GM04504 (cell line): ENCODE measurements at places on chromosomes 1 and 21.

DNA sequence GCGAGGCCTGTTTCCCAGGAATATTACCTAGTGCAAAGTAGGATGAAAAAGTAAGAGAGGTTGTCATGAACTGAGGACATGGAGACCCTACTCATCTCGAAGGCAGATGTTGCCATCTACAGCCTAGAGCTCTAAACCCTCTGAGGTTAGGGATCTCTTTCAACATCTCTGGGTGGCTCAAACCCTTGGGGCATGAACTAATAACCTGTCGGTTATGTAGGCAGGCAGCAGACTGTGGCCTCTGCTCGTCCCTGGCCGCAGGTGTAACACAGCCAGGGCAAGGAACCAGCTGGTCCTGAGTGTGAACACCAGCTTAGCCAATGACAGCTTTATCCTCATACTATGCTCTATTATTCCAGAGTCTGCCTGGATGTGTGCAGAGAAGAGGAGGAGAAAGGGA is 13.2 kb downstream of the CAPZB start:
- DNase-seq, result no peak

DNA sequence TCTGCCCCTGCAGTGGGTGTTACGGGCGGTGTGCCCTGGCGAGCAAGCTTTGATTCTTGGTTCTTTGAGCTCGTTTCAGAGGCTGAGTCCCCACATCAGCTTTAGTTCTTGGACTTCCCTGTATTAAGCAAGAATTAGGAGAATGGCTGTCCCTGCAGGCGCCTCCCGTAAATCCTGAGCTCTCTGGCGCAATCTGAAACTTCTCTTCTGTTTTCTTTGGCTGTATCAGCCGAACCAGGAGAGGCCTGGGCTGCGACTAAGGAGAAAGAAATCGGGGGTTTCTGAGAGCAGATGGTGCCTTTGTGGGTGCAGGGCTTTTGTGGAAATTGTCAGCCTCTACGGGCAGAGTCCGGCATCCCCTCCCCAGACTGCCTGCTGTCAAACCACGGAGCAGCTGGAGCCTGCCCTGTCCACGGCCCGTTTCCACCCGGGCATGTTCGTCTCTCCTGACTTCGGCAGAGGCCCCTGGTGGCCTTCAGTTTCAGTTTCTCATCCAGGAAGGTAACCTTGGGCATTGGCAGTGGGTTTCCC is 17.9 kb downstream of the CSTB start:
- no peak for DNase-seq

DNA sequence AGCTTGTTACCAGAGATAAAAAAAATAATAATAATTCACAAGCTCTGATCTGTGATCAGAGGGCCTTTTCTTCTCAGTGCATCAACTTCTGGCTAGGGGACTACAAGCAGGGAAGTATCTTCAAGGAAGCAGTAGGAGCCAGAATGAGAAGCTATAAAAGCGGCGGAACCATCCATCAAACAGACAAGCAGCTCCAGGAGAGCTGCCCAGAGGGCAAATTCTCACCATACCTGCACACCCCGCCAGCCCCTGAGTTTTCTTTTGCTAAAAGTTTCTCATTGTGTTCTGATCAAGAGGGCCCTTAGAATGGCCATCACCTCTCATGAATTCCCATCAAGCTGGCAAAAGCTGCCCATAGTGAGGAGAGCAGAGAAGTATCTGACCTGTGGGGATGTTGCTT is 99.4 kb downstream of the SMYD2 start:
- no peak for DNase-seq

DNA sequence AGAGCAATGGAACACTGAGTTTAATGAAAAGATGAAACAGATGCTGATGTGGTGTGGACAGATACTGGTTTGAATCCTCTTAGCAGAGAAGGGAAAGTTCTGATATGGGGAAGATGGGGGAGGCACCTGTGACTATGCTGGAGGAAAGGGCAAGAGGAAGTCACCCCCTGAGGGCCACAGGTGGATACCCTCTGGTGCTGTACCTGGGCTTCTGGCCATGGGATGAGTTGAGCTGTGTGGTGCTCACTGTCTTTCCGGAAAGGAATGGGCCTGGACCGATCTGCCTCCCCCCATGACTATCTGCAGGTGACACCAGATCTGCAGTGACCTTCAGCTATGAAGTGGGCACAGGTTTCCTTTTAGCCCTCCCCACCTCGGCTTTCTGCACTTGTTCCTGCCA is 52.4 kb downstream of the IER5 start:
- no peak for DNase-seq

DNA sequence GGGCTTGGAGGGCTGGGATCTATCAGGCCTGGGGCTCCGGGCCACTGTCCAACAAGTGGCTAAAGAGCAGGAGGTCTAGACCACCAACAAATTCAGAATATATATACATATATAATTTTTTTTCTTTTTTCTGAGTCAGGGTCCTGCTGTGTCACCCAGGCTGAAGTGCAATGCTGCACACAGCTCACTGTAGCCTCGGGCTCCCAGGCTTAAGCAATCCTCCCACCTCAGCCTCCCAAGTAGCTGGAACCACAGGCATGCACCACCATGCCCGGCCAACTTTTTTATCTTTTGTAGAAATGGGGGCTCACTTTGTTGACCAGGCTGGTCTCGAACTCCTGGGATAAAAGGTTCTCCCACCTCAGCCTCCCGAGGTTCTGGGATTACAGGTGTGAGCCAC is 6.8 kb upstream of the LAPTM5 start:
- DNase-seq, result no peak

DNA sequence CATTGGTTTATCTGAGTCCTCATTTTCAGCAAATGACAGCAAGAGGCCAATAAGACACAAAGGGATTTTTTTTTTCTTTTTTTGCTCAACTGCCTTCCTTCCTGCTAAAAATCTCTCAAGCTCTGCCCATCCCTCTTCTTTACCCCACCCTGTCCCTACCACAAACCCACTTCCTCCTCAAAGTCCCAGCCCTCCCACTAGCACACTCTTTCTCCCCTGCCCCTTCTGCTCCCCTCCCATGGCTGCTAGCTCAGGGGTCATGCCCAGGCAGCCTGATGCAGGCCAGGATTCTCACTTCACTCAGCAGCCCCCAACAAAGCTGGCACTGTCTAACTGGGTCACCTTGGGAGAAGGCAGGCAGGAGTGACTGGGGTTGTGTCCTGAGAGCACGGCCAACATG is 28.8 kb upstream of the PPP2R5A start:
- DNase-seq, result no peak

- DNase-seq, result no peak
Measured at GRCh38 chr1:54460351-54460750, 54.2 kb upstream of the SSBP3 start.

GRCh38 chr1:21524686-21525339 is 15.6 kb downstream of the ALPL start:
- no peak for DNase-seq

DNA sequence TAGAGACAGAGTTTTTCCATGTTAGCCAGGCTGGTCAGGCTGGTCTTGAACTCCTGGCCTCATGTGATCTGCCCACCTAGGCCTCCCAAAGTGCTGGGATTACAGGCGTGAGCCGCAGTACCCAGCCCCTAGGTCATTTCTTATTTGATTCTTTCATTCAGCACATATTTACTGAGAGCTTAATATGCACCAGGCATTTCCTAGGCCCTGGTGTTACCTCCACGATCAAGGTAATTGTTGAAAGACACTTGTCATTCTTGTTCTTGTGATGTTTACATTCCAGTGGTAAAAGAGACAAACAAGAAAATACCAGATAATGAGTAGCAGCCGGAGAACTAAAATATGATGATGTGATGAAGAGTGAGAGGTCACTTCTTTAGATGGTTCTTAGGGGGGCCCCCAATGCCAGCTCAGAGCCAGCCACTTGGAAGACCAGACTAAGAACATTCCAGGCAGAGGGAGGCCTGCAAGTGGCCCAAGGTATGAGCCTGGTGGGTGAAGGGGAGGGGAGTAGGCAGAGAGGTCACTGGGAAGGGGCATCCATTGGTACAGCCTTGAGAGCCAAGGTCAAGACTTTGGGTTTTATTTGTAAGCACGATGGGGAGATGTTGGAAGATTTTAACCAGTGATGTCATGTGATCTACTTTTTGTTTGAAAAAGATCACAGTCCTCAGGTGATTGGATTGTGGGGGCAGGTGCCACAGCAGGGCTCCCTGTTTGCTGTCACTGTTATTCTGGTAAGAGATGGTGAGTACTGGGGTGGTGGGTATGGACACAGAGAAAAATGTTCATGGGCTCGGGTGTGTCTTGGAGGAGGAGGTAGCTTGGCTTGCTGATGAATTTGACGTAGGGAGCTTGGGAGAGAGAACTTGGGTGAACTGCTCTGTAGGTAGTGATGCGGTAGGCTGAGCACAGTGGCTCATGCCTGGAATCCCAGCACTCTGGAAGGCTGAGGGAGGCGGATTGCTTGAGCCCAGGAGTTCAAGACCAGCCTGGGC is 18.7 kb downstream of the UBE2Q1 start:
- DNase-seq, result no peak

DNA sequence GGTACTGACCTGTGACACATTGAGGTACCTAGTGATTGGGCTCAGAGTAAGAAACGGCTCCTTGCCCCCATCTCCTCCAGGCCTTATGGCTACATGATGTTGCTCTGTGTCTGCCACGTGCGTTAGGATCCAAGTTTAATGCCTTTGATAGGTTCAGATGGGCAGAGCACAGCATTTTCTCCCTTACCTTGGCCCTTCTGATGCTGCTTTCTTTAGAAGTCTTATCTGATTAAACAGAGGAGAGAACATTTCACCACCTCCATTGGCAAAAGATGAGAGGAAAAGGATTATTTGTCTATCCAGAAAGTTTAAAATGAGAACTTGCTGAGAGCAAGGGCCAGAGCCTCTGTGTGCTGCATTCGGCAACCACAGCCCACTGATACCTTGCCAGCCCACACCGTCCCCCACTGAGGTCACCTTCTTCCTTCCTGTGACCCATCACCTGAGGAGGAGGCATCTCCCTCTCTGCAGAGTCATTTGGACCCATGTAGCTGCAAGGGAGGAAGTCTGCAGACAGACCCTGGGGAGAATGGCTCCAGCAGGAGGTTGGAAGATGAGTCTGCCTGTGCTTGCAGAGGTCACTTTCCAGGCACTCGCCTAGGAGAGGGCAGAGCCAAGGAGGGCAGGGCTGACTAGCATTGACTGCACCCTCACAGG is 16.7 kb downstream of the SHISA4 start:
- DNase-seq, result no peak

DNA sequence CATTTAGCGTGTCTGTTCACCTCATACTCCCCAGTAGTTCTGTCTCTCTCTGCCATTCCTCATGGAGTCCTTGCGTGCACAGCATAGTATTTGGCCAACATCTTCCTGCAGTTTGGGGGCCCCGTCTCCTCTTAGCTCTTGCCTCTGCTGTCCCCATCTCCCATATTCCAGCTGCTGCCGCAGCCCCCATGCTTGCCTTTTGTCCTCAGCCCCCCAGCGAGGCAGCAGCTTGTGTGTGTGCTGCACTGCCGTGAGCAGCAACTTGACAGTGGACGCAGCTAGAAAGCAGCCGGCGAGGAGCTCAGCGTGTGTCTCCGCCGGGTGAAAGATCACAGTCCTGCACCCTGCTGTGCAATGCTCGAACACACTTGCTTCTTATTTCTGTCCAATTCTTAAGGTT is 164.2 kb upstream of the COL6A1 start:
- no peak for DNase-seq

DNA sequence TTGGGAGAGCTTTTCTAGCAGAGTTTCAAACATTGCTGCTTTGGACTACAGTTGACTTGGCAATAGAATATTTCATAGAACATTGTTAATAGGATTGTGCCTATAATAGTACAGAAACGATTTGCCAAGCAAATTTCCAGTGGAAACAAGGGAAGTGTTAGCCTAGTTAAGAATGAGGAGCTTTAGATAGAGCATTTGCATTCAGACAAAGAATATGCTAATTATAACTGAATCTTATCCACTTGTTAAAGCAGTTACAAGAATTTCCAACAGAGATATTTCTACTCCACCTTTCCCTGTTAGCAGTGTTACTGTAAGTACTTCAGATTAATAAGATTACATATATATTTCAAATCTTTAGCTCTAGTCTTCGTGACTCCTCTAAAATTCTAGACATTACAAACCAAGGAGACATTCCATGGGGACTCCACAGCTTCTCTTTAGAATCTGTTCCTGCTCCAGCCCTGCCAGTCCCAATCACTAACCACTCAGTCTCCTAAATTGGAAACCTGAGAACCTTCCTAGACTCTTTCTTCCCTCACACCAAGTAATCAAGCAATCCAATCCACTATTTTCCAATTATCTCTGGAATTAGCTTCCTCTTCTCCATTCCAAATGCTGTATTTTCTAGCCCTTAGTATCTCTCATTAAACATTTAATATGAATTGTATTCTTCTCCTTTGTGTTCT is 141.8 kb upstream of the PBX1 start:
- DNase-seq, result no peak
